ENCODE measurements at places on chromosomes 4 and X.
A peak's percentile ranks its signal among the peaks of the same experiment; 100 is the strongest.

DNA sequence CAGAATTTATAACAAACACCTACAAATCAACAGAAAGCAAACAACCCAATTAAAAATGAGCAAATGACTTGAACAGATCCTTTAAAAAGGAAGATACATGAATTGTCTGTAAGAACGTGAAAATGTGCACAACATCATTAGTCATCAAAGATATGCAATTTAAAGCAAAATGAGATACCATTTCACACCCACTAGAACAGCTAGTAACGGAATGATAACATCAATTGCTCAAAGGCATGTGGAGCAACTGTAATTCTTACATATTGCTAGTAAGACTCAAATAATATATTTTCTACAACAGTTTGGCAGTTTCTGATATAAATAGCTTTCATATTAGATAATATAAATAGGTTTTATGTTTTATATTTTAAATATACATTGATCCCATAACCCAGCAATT lies 82.5 kb downstream of the LCORL start:
- DNase-seq: no peak

DNA sequence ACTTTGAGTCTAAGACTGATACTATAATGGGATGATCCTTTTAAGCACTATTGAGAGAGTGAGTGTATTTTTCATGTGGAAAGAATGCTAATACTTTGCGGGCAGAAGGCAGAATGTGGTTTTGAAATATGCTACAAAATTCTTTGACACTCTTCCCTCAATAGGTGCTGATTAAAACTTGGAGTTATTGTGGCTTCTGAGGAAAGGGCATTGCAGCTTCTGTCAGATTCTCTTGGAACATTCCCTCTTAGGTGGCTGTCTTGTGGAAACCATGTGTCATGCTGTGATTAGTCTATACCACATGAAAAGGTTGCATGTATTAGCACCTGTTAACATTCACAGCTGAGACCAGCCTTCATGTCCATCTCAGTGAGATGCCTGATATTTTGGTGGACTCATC lies 547.0 kb downstream of the STIM2 start:
- no peak for DNase-seq

DNA sequence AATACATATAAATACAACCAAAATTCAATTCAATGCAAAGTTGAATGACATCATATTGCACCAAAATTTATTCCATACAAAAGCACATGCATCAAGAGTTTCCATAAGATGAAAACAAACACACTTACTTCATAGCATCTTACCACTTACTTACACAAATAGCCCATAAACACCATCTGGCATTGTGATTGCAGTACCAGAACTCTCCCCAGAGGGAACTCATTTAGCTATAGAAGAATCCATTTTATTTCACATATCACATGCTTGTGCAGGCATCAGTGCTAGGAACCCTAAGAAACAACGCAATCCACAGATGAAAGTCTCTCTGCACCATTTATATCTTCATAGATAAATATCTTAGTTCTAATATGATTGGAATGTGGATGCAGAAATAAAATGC lies 77.9 kb downstream of the SLC7A11 start:
- DNase-seq: no peak

GRCh38 chr4:138190452-138190858 lies 51.7 kb downstream of the SLC7A11 start:
- no peak for DNase-seq

GRCh38 chr4:8688908-8689445 lies 96.4 kb downstream of the CPZ start:
- no peak for DNase-seq

DNA sequence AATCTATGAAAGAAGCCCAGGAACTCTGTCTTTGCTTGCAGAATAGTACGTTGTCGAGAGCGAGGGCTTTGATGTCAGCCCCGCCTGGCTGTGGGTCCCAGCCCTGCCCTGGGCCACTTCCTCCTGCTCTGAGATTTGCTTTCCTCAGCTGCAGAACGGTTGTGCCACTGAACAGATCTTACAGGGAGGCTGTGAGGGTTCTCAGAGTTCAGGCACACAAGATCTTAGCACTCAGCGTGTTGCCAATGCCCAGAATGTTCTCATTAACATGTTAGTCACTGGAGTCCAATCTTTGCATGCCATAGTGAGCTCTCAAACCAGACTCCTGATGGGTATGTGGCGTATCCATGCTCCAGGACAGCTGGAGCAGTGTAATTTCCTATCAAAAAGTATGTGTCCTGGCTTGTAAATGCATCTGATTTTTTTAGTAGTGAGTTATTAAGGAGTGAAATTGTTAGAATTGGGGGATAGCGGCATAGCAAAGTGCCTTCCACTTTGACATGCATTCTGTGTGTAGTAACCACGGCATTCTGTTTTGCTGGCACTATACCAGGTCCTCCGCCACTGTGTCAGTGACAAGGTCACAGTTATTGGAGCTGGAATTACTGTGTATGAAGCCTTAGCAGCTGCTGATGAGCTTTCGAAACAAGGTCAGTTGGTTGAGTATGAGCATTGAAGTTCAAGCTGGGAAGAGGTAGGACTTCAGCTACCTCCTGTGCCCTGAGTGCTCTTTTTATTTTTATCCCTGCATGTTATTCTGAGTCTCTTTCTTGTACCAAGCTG lies 31.6 kb downstream of the TKTL1 start:
- peak; percentile 32 for DNase-seq

GRCh38 chr4:139528377-139529005 lies 27.5 kb downstream of the SETD7 start:
- DNase-seq: peak; percentile 22

DNA sequence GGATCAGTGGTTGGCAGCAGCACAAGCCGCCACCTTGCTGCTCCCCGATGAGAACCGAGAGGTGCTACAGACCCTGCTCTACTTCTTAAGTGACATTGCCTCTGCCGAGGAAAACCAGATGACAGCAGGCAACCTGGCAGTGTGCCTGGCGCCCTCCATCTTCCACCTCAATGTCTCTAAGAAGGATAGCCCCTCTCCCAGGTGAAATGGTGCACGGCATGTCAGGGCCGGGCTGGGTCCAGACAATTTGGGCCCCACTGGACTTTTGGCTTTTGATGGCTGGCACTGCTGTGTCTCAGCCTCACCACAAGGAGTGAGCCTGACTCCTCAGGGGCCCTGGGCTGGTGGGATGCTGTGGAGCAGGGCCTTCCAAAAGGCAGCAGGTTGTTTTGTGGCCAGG lies 74.1 kb downstream of the STARD8 start:
- DNase-seq: no peak

- DNase-seq: no peak
Measured at GRCh38 chr4:10605031-10605430, 79.5 kb downstream of the CLNK start.

DNA sequence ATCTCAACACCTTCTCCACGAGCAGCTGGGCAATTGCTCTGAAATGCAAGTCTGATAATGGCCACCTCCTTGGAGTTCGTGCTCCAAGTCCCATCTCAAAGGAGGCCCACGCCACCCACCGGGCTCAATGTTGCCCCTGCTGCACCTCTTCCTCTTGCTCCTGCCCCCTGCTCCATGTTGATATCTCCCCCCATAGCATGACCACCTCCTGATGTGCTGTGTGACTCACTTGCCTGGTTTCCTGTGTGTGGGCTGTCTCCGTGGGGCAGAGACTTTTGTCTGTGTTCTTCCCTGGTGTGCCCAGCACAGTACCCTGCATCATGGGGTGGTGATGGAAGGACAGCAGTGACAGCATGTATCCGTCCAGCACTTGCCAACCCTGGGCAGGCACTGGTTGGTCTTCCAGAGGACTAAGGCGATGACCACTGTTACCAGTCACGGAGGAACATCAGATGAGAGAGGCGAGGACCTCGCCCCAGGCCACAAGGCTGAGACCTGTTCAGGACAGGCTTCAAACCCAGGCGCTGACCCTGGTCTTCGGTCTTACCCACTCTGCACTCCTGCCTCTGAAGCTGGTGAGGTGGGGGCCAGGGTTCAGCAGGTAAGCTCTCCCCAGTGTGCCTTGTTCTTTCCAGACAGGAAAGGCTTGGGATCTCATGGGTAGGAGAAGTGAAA lies 104.6 kb upstream of the LRPAP1 start:
- DNase-seq: no peak

- DNase-seq: no peak
Measured at GRCh38 chr4:38989487-38989886, 42.7 kb downstream of the TMEM156 start.

GRCh38 chrX:26747877-26748276 lies 531.9 kb downstream of the MAGEB5 start:
- no peak for DNase-seq

DNA sequence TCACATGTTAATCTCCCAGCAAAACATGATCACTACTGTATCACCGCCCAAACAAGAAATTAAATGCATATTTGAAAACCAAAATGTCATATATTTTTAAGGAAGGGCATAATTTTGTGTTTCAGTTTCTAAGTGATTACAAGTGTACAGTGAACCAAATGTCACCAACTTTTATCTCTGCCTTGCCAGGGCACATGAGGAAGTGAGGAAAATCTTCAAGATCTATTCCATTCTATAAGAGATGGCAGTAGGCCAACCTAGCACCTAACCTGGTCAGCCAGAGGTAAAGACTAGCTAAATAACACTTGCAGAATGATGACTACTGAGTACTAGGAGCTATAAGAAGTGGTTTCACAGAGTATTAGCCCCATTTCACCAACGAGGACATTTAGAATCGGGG lies 107.2 kb downstream of the ATP11C start:
- DNase-seq: no peak

- no peak for DNase-seq
Measured at GRCh38 chr4:24881508-24882196, 31.2 kb downstream of the CCDC149 start.

- peak; percentile 55 for DNase-seq
Measured at GRCh38 chr4:40559585-40560465, 69.8 kb downstream of the RBM47 start.

- DNase-seq: no peak
Measured at GRCh38 chrX:12263211-12263610, 124.9 kb downstream of the FRMPD4 start.

DNA sequence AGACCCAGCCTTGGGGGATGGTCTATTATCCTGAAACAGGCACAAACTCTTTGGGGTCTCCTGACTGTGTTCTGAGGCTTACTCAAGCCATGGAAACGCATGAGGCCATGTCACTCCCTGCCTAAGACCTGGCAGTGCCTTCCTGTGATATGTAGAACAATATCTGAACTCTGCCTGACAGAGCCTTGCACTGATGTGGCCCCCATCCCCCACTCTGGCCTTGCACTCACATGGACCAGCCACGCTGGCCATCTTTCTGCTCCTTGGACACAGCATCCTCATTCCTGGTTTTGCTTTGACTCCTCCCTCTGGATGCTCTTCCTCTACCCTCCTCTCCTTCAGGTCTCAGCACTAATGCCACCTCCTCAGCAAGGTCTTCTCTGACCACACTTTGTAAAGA lies 100.2 kb downstream of the SCD5 start:
- DNase-seq: no peak

GRCh38 chr4:72311291-72311690 lies 257.7 kb downstream of the ADAMTS3 start:
- no peak for DNase-seq

GRCh38 chr4:5992828-5993321 lies 25.4 kb downstream of the C4orf50 start:
- no peak for DNase-seq

DNA sequence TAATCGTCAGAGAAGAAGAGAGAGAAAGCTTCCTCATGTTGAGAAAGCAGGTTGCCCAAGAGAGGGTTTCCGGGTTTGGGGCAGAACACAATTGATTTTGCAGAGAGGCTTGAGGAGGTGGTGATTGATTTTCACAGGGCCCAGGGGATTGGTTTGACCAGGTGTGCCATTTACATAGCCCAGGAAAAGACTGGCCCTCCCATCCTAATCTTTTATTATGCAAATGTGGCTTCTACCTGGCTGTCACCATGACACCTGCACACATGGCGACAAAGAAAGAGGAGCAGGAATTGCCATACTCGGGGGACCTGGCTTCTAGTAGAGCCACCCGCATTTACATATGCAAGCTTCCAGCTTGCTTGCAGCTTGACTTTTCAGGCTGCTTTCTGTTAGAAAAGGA lies 405.3 kb downstream of the PPP4R3C start:
- no peak for DNase-seq

DNA sequence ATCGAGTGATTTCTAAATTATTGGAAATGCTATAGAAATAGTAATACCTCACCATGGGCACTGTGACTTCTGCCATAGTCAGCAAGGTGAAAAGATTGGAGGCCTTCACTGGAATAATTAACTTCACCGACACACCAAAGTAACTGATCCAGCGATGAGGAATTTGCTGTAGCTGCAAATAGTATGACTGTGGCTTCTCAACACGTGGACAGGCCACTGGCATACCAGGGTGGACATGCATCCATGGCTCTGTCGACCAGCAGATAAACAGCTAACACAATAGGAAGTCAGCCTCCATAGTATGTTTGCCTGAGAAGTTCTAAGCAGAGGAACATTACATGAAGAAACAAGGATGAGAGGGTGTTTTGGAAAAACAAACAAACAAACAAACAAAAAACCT lies 10.9 kb upstream of the FAT4 start:
- DNase-seq: no peak

DNA sequence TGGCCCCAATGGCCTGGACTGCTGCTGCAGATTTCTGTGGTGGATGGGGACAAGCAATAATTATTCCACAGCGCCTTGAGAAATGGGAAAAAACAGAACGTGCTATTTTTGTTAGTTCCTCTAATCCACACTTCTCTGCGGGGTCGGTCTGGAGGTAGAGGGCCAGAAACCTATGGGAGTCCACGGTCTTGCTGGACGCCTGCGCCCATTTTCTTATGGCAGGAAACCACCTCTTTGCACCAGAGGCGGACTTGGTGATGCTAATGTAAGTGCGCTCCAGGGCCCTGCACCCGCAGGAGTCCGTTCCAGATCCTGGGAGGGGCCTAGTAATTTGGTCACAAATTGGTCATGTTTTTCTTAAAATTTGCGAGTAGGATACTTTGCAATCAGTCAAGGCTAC lies 25.9 kb upstream of the CLDN24 start:
- no peak for DNase-seq

DNA sequence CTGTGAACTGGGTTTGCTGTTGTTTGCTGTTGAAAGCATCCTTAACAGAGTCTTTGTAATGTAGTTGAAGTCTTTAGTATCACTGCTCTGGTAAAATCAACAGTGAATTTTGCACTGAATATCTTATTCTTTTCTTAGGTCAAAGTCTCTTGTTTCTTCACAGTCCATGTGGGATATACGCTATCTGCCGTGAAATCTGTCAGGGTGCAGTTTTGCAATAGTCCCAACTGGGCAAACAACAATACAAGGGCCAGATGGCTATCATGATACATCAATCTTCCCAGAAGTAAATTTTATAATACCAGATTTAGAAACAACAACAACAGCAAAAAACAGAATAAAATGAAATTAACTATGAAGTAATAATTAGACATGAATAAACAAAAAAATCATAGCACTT lies 123.5 kb downstream of the PPARGC1A start:
- DNase-seq: no peak
